ENCODE measurements at places on chromosomes 3 and 15. TPM values are rescaled to one million over a fixed set of nuclear protein-coding genes. Genes with fewer than 3 reads are reported as not detected.

DNA sequence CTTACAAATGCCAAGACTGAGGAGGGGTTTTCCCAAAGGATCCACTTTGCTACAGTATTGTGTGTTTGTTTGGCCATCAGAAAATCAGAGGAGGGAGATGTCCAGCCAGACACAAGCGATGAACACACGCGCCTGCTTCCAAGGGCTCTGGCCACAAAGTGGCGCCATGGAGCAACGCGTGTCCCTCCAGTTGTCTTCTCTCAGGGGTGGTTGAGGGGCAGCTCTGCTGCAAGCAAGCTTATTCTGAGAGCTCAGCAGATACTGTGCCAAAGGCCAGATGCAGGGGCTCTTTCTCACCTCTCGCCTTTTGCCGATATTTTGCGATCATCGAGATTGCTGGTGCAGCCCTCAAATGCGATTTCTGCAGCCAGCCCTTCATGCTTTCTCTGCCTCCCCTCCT, 88.9 kb upstream of the OSBPL11 start:
- no peak for DNase-seq
- no peak overlapping the region for H3K4me3 ChIP-seq
- no peaks in the 10 kb centered on the region for H3K36me3 ChIP-seq
- no peaks in the 10 kb centered on the region for H3K4me1 ChIP-seq
- H3K27ac ChIP-seq, result no peak overlapping the region
- H3K27me3 ChIP-seq, result peaks cover 6% of the 10 kb centered on the region

DNA sequence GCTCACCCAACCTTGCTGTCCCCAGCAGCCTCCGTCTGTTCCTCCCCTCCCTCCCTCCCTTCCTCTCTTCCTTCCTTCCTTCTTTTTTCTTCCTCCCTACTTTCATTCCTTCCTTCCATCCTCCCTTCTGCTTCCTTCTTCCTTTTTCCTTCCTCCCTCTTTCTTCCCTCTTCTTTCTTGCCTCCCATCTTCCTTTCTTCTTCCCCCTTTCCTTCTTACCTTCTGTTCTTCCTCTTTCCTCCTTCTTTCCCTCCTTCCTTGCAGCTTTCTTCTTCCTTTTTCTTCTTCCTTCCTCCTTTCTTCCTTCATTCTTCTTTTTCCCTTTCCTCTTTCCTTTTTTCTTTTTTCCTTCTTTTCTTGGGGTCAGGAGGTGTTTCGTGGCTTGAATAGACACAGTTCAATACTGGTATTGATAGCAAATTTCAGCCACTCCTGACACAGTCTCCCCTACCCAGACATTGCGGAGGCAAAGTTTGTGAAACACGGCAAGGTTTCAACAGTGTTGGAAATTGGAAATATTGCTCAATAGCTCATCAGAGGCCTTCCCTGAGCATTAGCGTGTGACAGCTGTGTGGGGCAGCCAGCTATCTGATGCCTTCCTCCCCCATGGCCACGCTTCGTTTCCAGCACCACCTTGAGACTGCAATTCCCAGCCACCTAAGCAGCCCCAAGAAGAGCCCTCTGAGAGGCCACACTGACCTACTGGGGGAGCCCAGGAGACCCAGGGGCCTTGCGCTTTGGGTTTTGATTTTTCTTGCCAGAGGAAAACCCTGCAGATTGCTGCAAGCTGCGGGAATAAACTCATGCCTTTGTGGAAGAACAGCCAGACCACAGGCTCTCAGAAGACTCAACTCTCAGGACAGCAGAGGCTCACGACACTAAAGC, 82.2 kb downstream of the KLF15 start:
- H3K36me3 ChIP-seq, result no peaks in the 10 kb centered on the region
- no peak overlapping the region for H3K4me3 ChIP-seq
- DNase-seq, result no peak
- peaks cover 53% of the 10 kb centered on the region for H3K27me3 ChIP-seq
- H3K4me1 ChIP-seq, result no peaks in the 10 kb centered on the region
- no peak overlapping the region for H3K27ac ChIP-seq

The SLC22A13 gene
- total RNA-seq, result 1.3 TPM

The ANKUB1 gene
- not detected for total RNA-seq

- peaks cover 20% of the 10 kb centered on the region for H3K4me1 ChIP-seq
- H3K36me3 ChIP-seq, result peaks cover 13% of the 10 kb centered on the region
- no peaks in the 10 kb centered on the region for H3K27me3 ChIP-seq
- H3K4me3 ChIP-seq, result no peak overlapping the region
- no peak for DNase-seq
Measured at GRCh38 chr3:73068419-73068818, 7.0 kb downstream of the EBLN2 start.

GRCh38 chr3:185986198-185986777, 48.5 kb upstream of the TRA2B start:
- H3K4me3 ChIP-seq, result no peak overlapping the region
- H3K27me3 ChIP-seq, result peaks cover 20% of the 10 kb centered on the region
- no peak for DNase-seq
- H3K36me3 ChIP-seq, result no peaks in the 10 kb centered on the region
- peaks cover 5% of the 10 kb centered on the region for H3K4me1 ChIP-seq

Measured in natural killer cell treated with Interleukin-12 subunit alpha and Interleukin-12 subunit beta and Interleukin-15 and Interleukin-18, amount 100 ng/mL, for 72 hours (primary cell).